Liver (tissue), 10 donors: ENCODE measurements at places on chromosomes 5 and 9. TPM values are rescaled to one million over a fixed set of nuclear protein-coding genes. Genes with fewer than 3 reads are reported as not detected.
A peak's percentile ranks its signal among the peaks of the same experiment; 100 is the strongest.

Gene DPP7
- polyA plus RNA-seq, result 71.1 TPM

Gene LVRN
- 0.11 TPM for polyA plus RNA-seq

DNA sequence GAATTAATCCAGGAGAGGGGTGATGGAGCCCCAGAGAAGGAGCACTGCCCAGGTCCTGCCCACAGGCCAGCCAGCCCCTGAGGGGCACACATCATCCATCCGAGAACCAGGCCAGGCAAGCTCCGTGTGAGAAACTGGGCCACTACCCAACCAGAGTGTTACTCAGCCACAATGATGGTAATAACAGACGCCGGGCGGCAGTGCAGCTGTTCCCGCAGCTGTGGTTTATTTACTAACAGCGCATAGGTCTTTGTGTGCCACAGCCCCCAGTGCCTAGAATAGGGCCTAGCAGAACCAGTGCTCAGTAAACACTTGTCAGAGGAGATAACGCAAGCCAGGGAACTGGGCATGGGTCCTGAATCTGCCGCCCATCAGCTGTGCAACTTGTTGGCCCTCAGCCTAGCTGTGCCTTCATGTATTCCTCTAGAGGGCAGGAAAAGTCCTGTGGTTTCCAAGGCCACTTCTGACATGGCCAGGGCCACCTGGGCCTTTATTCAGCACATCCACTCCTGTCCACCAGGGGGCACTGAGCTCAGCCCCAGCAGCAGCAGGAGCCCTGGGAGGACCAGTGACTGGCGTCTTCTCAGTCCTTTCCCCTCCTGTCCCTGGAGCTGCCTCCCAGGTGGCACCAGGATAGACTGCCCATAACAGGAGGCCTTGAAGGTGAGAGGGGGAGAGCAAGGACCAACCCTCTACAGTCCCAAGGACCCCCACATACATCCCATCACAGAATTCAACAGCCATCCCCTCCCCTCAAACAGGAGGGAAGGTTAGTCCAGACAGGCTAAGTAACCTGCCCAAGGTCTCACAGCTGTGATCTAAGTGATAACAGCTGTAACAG, 2.1 kb downstream of the MXD3 start:
- peaks cover 26% of the 10 kb centered on the region for H3K4me1 ChIP-seq
- no peaks in the 10 kb centered on the region for H3K27me3 ChIP-seq
- H3K36me3 ChIP-seq, result peaks cover 11% of the 10 kb centered on the region
- no peak overlapping the region for H3K27ac ChIP-seq
- peak; percentile 80 for DNase-seq
- H3K4me3 ChIP-seq, result no peak overlapping the region

- no peak overlapping the region for H3K27ac ChIP-seq
- no peak for DNase-seq
- no peak overlapping the region for H3K4me3 ChIP-seq
- H3K27me3 ChIP-seq, result no peaks in the 10 kb centered on the region
Measured at GRCh38 chr5:177396078-177396477, 4.4 kb downstream of the PFN3 start.

Gene INSL4
- polyA plus RNA-seq, result not detected

DNA sequence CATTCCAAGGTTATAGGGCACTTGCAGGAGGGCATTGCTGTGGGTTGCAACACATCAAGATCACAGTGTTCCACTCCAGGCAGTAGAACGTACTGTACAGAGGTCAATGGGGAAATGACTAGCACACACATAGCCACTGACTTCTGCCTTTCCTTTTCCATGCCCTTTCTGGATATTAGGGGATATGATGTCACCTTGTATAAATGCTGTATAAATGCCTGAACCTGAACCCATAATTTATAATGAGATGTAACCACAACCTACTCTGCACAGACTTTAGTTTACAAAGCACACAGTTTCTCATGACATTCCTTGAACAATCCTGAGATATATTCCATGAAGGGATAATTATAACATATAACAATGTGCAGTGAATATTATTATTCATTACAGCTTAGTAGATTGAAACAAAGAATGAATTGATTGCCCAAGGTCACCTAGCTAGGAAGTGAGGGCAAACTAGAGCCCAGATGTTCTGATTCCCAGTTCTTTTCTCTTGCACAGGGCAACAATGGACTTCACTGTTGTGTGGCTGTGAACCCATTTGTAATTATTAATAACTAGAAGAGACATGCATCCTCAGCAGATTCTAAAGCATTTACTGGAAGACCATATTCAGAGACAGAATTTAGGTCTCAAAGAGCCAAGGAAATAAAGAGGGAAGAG, 5.6 kb upstream of the ABLIM3 start:
- H3K27ac ChIP-seq, result peak overlapping the region; percentile 75
- H3K4me3 ChIP-seq, result no peak overlapping the region
- no peaks in the 10 kb centered on the region for H3K27me3 ChIP-seq
- no peak for DNase-seq
- H3K36me3 ChIP-seq, result no peaks in the 10 kb centered on the region

GRCh38 chr9:101014566-101014965, 14.0 kb upstream of the PLPPR1 start:
- H3K4me3 ChIP-seq, result no peak overlapping the region
- no peak for DNase-seq
- no peaks in the 10 kb centered on the region for H3K36me3 ChIP-seq
- H3K4me1 ChIP-seq, result no peaks in the 10 kb centered on the region

DNA sequence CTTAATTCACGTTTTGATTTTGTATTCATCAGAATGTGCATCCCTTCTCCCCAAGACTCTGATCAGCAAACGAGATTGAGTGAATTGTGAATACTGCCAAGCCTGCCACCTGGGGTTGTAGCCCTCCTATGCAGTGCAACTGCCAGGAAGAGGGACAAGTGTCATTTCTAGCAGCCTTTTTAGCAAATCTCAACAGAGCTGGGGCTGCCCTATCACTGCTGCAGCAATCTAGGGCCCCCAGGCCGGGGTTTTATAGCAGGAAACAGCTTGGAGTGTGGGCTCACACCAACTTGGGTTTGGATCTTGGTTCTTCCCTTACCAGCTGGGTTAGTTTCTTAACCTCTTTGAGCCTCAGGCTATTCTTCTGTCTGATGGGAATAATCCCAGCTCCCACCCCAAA, 4.0 kb downstream of the CSF1R start:
- H3K27ac ChIP-seq, result no peak overlapping the region
- H3K36me3 ChIP-seq, result no peaks in the 10 kb centered on the region
- H3K4me3 ChIP-seq, result no peak overlapping the region
- H3K27me3 ChIP-seq, result no peaks in the 10 kb centered on the region
- H3K4me1 ChIP-seq, result peaks cover 2% of the 10 kb centered on the region

Gene SPOCK1
- 0.07 TPM for polyA plus RNA-seq

Gene EGFLAM
- 2.0 TPM for polyA plus RNA-seq

- H3K4me3 ChIP-seq, result no peak overlapping the region
- H3K27me3 ChIP-seq, result no peaks in the 10 kb centered on the region
- no peak for DNase-seq
Measured at GRCh38 chr5:35853631-35854030, 3.1 kb upstream of the IL7R start.

GRCh38 chr5:118723021-118723338, 265.4 kb downstream of the DTWD2 start:
- H3K27ac ChIP-seq, result no peak overlapping the region
- H3K27me3 ChIP-seq, result no peaks in the 10 kb centered on the region
- no peak overlapping the region for H3K4me3 ChIP-seq
- no peak for DNase-seq
- no peaks in the 10 kb centered on the region for H3K36me3 ChIP-seq
- no peaks in the 10 kb centered on the region for H3K4me1 ChIP-seq

GRCh38 chr5:143355710-143356109, 47.8 kb downstream of the NR3C1 start:
- H3K27ac ChIP-seq, result no peak overlapping the region
- H3K4me3 ChIP-seq, result no peak overlapping the region
- no peaks in the 10 kb centered on the region for H3K36me3 ChIP-seq
- peaks cover 49% of the 10 kb centered on the region for H3K4me1 ChIP-seq
- DNase-seq, result peak; percentile 64
- H3K27me3 ChIP-seq, result no peaks in the 10 kb centered on the region

Gene GNA14
- 2.6 TPM for polyA plus RNA-seq

DNA sequence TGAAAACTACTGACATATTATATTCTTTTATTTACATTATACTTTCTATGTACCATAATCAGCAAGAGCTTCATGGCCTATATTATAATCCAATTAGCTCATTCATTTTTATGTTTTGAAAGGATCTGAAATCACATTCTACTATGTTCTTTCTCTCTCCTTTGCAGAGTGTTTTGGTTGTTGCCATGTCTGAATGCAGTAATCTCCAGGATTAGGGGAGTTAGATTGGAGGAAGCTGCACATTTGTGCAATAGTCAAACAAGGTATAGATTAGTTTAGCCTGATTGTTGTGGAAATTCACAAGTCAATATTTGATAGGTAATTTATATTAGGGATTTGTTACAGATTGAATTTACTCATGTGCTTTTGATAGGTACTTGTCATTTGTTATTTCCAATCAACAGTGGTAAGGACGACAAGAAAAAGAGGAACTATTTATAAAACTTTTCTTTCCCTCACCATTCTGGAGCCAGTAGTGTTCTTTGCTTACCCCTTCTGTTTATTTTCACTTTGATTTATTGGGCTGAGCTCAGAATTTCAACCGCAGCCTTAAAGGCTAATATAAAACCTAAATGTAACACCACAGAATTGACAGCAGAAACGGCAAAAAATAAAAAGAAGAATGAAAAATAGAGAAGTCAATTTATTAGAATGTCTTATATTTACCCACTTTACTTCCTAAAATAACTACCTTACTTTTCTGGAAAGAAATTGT, 597.0 kb downstream of the CHSY3 start:
- no peaks in the 10 kb centered on the region for H3K27me3 ChIP-seq
- no peak for DNase-seq
- no peak overlapping the region for H3K4me3 ChIP-seq
- H3K4me1 ChIP-seq, result no peaks in the 10 kb centered on the region

DNA sequence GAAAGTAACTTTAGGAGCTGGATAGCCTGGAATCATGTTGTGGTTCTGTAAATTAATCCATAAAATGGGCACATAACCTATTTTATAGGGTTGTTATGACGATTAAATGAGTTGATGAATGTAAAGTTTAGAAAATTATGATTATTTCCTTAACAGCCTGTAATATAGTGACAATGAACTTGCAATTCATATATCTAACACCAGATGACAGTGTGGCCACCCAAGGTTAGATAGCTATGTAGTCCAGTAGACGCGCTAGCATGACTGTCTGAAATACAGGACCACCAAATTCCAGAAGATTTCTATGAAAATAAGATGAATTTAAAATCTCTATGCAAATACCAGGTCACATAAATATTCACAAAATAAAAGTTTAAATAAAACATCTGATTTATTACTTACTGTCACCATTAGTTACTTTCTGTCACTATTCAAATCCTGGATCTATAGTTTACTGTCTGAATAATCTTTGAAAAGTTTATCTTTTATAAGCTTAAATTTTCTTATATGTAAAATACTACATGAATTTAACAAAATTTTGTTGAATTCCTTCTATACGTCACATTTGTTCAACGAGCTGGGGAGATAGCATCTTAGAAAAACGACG, 26.1 kb upstream of the MACIR start:
- no peaks in the 10 kb centered on the region for H3K27me3 ChIP-seq
- no peaks in the 10 kb centered on the region for H3K36me3 ChIP-seq
- H3K27ac ChIP-seq, result no peak overlapping the region
- no peak overlapping the region for H3K4me3 ChIP-seq

Gene CYSTM1
- 31.1 TPM for polyA plus RNA-seq

DNA sequence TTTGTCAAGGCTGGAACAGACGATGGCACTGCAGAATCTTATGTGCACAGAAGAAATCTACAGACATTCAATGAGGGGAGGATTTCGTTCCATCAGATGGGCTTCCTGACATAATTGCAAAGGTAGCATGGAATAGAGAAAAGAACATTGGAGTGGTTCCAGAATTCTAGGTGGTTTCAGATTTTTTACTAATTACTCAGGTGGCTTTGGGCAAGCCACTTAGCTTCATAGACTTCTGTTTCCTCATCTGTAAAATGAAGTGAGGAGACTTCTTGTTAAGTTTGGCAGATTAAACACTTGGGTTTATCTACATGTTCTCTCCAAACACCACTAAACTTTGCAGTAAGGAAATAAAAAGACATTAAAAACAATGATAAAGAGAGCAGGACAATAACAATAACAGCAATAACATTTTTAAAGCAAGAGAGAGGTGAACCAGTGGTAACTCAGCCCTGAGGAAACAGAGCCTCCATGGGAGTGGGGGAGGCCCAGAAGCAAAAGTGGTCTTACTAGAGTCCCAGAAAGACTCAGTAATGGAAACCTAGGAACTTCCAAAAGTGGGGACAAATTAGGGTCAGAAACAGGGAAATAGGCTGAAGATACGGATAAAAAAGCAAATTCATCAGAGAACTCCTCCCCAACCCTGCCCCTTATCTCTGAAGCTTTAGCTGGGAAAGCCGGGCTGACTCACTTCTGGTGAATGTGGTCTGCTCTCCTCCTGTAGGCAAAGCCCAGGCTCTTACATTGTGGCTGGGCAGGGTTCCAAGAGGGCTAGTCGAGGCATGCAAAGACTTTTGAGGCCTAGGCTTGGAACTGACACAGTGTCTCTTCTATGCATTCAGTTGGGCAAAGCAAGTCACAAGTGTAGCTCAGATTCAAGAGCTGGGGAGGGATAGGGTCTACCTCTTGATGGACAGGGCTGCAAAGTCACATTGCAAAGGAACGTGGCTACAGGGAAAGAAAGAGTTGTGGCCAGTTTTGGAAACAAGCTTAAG, 11.8 kb upstream of the ACTBL2 start:
- no peaks in the 10 kb centered on the region for H3K27me3 ChIP-seq
- no peak overlapping the region for H3K27ac ChIP-seq
- H3K4me3 ChIP-seq, result no peak overlapping the region
- no peak for DNase-seq
- peaks cover under 1% of the 10 kb centered on the region for H3K4me1 ChIP-seq

DNA sequence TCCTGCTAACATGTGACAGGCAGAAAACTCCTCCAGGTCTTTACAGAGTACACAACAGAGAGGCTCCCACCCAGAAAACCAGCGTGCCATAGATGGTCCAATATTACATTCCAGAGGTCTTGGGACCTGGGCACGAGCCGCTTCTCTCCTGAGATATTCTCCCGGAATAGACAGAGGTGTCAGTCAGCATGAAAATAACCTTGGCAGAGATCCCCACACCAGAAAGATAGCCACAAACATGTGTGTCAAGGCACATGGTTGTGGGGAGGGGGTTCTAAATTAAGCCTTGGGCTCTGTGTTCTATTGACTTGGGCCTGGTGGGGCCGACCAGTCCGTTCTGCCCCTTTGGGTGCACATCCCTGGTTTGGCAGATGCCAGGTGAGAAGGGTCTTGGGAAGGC, 78.4 kb downstream of the BOD1 start:
- DNase-seq, result no peak
- H3K4me3 ChIP-seq, result no peak overlapping the region
- no peaks in the 10 kb centered on the region for H3K27me3 ChIP-seq
- no peak overlapping the region for H3K27ac ChIP-seq
- no peaks in the 10 kb centered on the region for H3K36me3 ChIP-seq
- no peaks in the 10 kb centered on the region for H3K4me1 ChIP-seq
